ENCODE measurements at places on chromosomes 3 and 15.

DNA sequence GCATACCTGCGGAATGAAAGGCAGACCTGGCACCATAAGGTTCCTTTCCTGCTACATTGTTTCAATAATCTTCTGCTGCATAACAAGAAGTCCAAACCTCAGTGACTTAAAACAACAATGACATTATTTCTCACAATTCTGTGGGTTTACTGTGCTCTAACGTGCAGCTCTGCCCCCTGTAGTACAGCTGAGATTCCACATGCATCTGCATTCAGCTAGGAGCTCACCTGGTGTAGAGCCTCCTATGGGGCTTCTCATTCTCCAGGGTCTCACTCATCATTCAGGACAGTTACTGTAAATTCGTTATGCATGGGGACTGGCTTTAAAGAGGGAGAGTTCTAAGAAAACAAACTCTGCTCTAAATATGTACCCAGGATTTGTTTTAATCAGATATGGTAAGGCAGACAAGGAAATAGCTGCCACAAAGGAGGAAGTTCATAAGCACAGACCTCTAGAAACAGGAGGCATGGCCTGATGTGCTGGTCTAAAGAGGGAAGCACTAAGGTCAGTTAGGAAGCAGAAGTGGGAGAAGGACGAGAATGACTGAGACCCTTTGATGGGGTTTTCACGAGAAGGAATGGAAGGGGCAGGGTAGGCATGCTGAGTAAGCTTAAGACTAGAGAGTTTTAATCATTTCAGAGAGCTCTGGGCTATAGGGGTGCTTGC is 347.0 kb downstream of the NEK10 start:
- no peak for DNase-seq

GRCh38 chr3:159189994-159190669 is 388.3 kb downstream of the MFSD1 start:
- DNase-seq = no peak

DNA sequence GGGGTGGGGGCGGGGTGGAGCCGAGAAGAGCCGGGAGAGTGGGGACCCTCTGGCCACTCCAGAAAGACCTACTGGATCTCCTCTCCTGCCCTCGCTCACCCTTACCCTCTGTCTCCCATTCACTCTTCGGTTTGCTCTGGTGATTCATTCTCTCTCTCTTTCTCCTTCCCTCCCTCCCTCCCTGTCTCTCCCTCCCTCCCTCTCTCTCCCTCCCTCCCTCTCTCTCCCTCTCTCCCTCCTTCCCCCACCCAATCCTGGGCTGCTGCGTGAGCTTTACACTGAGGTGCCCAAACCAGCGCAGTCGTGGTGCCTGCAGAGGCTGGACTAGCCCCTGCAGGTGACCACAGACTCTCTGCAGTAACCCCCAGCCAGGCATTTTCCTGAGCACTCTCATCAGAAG is 32.2 kb upstream of the ADAMTS17 start:
- no peak for DNase-seq

DNA sequence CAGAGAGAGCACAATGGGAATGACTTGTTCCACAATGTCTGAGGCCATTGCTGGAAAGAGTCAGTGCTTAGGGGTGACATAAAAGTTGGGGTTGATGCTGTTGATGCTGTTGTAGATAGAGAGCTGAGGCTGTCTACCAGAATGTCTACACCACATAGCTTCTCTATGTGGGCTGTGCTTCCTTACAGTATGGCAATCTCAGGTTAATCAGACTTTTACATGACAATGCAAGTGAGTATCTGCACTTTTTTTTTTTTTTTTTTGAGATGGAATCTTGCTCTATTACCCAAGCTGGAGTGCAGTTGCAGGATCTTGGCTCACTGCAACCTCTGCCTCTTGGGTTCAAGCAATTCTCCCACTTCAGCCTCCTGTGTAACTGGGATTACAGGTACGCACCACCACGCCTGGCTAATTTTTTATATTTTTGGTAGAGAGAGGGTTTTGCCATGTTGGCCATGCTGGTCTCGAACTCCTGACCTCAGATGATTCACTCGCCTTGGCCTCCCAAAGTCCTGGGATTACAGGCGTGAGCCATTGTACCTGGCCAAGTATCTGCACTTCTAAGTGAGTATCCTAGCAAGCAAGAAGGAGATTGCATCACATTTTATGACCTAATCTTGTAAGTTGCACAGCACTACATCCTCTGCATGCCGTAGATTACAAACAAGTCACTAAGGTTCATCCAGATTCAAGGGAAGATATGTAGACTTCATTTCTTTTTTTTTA is 28.7 kb downstream of the DLEC1 start:
- no peak for DNase-seq
